Effector memory CD4-positive, alpha-beta T cell (primary cell): ENCODE measurements at places on chromosomes 6 and 20.

DNA sequence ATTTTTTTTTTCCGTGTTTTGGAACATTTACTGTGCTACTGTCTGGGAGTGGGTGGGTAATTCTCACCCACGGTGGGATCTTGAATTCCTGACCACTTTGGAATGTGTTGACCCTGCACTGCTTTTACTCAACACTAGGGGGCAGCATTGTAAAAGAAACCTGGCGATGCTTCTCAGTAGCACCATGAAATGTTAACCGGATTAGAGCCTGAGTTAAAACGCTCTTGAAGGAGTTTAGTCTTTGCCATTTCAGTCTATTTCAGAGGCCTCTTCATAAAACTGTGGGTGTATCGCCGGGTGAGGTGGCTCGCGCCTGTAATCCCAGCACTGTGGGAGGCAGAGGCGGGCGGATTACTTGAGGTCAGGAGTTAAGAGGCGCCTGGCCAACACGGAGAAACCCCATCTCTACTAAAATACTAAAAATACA, 114.4 kb upstream of the PRND start:
- H3K36me3 ChIP-seq = no peaks in the 10 kb centered on the region
- H3K4me3 ChIP-seq = no peak overlapping the region
- no peaks in the 10 kb centered on the region for H3K27me3 ChIP-seq
- peak; percentile 27 for DNase-seq

- H3K27me3 ChIP-seq = peaks cover 3% of the 10 kb centered on the region
- H3K4me1 ChIP-seq = no peaks in the 10 kb centered on the region
- no peak overlapping the region for H3K27ac ChIP-seq
- H3K4me3 ChIP-seq = no peak overlapping the region
- H3K36me3 ChIP-seq = no peaks in the 10 kb centered on the region
- no peak for DNase-seq
Measured at GRCh38 chr6:148192310-148192709, 150.3 kb upstream of the SASH1 start.

GRCh38 chr20:41293269-41294037, 24.1 kb downstream of the ZHX3 start:
- DNase-seq = no peak
- no peaks in the 10 kb centered on the region for H3K36me3 ChIP-seq
- H3K4me1 ChIP-seq = no peaks in the 10 kb centered on the region
- H3K4me3 ChIP-seq = no peak overlapping the region

GRCh38 chr20:62040933-62041332, 24.7 kb downstream of the TAF4 start:
- no peak overlapping the region for H3K27ac ChIP-seq
- no peak for DNase-seq
- no peaks in the 10 kb centered on the region for H3K27me3 ChIP-seq
- H3K36me3 ChIP-seq = no peaks in the 10 kb centered on the region
- no peaks in the 10 kb centered on the region for H3K4me1 ChIP-seq
- no peak overlapping the region for H3K4me3 ChIP-seq

- no peak overlapping the region for H3K27ac ChIP-seq
- H3K4me1 ChIP-seq = no peaks in the 10 kb centered on the region
- no peak for DNase-seq
- H3K36me3 ChIP-seq = no peaks in the 10 kb centered on the region
Measured at GRCh38 chr6:12178521-12178920, 111.6 kb upstream of the EDN1 start.

- H3K4me1 ChIP-seq = peaks cover 5% of the 10 kb centered on the region
- no peaks in the 10 kb centered on the region for H3K36me3 ChIP-seq
- no peak within 1 kb of the TSS for H3K4me3 ChIP-seq
- DNase-seq = no peak
- no peak within 1 kb of the TSS for H3K27ac ChIP-seq
Measured at GRCh38 chr20:23086056-23086566, at the start of gene CD93. TSS of gene CD93 (minus strand) at chr20:23086324. CDS start at chr20:23086192, 132 bp downstream.

DNA sequence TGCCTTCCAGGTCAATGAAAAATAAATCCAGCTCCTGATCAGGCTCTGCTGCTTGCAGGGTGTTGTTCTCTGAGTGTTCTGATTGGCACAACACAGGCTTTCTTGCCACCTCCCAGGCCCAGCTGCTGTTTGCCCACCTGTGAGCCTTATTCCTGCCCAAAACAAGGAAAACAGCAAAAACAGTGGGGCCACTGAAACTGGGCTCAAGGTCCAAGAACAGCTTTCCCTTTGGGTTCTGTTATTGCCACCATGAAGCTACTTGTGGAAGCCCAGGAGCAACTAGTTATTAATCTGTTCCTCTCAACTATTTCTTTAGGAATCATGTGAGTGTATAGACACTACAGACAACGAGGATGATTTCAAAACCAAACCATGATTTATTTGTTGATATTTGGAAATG, 159.1 kb downstream of the PLCB1 start:
- no peaks in the 10 kb centered on the region for H3K27me3 ChIP-seq
- no peak overlapping the region for H3K4me3 ChIP-seq
- no peaks in the 10 kb centered on the region for H3K4me1 ChIP-seq
- no peak overlapping the region for H3K27ac ChIP-seq
- no peaks in the 10 kb centered on the region for H3K36me3 ChIP-seq
- DNase-seq = no peak

GRCh38 chr6:108159981-108160380, 5.8 kb upstream of the NR2E1 start:
- H3K27ac ChIP-seq = no peak overlapping the region
- H3K27me3 ChIP-seq = peaks cover 53% of the 10 kb centered on the region
- H3K4me3 ChIP-seq = no peak overlapping the region
- H3K36me3 ChIP-seq = no peaks in the 10 kb centered on the region
- no peak for DNase-seq
- H3K4me1 ChIP-seq = peaks cover 12% of the 10 kb centered on the region

- H3K4me1 ChIP-seq = no peaks in the 10 kb centered on the region
- no peaks in the 10 kb centered on the region for H3K27me3 ChIP-seq
- H3K36me3 ChIP-seq = no peaks in the 10 kb centered on the region
- no peak for DNase-seq
- H3K4me3 ChIP-seq = no peak overlapping the region
Measured at GRCh38 chr20:46221256-46221833, 87.0 kb downstream of the CDH22 start.

DNA sequence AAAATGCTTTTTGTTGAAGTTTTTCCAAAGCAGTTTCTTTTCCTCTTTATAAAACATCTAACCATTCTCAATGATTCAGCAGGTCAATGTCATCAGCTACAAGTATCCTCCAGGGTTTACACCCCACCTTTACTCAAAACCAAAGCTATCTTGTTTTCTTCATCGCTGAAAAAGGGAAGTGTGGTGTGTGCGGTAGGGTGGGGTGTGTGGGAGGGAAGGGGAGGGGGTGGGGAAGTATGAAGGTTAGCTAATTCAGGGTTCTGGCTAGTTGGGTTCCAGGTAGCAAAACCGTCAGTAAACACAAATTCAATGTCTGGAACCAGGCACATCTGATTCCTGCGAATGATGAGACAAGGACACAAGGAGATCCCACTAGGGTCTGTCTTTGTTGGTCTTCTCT, 189.6 kb downstream of the GJA10 start:
- no peaks in the 10 kb centered on the region for H3K27me3 ChIP-seq
- no peak overlapping the region for H3K4me3 ChIP-seq
- no peak for DNase-seq
- H3K27ac ChIP-seq = peak overlapping the region; percentile 16

GRCh38 chr6:14995208-14995607, 250.7 kb upstream of the JARID2 start:
- no peak overlapping the region for H3K27ac ChIP-seq
- no peaks in the 10 kb centered on the region for H3K27me3 ChIP-seq
- H3K36me3 ChIP-seq = no peaks in the 10 kb centered on the region
- no peak overlapping the region for H3K4me3 ChIP-seq
- H3K4me1 ChIP-seq = no peaks in the 10 kb centered on the region

GRCh38 chr20:44585057-44585963, 2.9 kb downstream of the PKIG start:
- no peaks in the 10 kb centered on the region for H3K4me1 ChIP-seq
- no peaks in the 10 kb centered on the region for H3K36me3 ChIP-seq
- no peak for DNase-seq
- H3K27me3 ChIP-seq = no peaks in the 10 kb centered on the region
- H3K4me3 ChIP-seq = no peak overlapping the region

DNA sequence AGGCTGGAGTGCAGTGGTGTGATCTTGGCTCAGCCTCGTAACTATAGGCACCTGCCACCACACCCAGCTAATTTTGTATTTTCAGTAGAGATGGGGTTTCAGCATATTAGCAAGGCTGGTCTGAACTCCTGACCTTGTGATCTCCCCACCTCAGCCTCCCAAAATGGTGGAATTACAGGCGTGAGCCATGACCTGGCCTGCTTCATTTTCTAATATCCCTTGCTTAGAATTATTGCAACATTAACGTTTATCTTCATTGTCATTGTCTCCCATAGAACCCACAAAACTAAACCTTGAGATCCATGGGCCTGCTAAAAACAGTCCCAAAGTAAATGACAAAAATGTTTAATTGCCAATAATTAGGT, 6.1 kb downstream of the EEF1A1 start:
- no peaks in the 10 kb centered on the region for H3K27me3 ChIP-seq
- peak overlapping the region; percentile 28 for H3K27ac ChIP-seq
- no peak for DNase-seq
- no peak overlapping the region for H3K4me3 ChIP-seq

DNA sequence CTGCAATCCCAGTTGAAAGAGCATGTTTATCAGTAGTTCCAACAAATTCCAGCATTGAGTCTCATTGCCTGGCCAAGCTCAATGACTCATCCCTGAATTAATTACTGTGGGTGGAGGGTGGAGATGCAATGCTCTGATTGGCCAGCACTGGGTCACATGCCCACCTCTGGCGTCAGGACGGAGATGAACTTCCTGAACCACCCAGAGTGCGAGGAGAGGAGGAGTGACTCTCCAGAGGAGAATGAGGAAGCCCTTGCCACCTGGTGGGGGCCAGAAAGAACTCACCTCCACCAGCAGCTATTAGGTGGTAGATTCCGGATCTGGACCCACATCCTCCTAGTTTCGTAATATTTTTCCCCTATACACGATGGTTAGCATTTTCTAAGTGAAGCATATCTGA, 283.9 kb downstream of the TBC1D7 start:
- no peaks in the 10 kb centered on the region for H3K4me1 ChIP-seq
- no peak for DNase-seq
- H3K36me3 ChIP-seq = no peaks in the 10 kb centered on the region
- no peak overlapping the region for H3K4me3 ChIP-seq
- H3K27ac ChIP-seq = no peak overlapping the region
- H3K27me3 ChIP-seq = no peaks in the 10 kb centered on the region

- H3K27me3 ChIP-seq = no peaks in the 10 kb centered on the region
- DNase-seq = no peak
- no peaks in the 10 kb centered on the region for H3K36me3 ChIP-seq
- no peak overlapping the region for H3K4me3 ChIP-seq
- H3K27ac ChIP-seq = peak overlapping the region; percentile 43
Measured at GRCh38 chr6:137390334-137390733, 103.9 kb downstream of the OLIG3 start.

- no peak overlapping the region for H3K4me3 ChIP-seq
- H3K4me1 ChIP-seq = no peaks in the 10 kb centered on the region
- DNase-seq = no peak
- H3K36me3 ChIP-seq = no peaks in the 10 kb centered on the region
- no peak overlapping the region for H3K27ac ChIP-seq
Measured at GRCh38 chr6:21259660-21260059, 333.9 kb upstream of the SOX4 start.

- no peak overlapping the region for H3K27ac ChIP-seq
- peaks cover 5% of the 10 kb centered on the region for H3K4me1 ChIP-seq
- H3K36me3 ChIP-seq = no peaks in the 10 kb centered on the region
- DNase-seq = no peak
Measured at GRCh38 chr6:156832231-156832647, 55.1 kb downstream of the ARID1B start.

DNA sequence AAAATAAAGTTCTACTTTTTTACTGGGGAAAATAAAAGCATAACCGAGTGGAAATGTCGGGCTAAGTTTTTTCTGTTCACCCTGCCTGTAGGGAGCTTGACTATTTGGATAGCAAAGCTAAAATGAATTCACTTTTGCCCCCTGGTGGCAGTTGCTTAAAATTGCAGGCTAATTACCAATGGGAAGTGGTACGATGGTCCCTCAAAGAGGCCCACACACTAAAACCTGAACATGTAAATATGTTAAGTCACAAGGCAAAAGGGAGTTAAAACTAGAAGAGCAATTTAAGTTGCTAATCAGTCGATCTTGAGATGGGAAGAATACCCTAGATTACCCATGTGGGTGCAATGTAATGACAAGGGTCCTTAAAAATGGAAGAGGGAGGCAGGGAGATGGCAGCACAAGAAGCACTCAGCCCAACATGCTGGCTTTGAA, 916 bp upstream of the SUN5 start:
- no peak overlapping the region for H3K4me3 ChIP-seq
- no peaks in the 10 kb centered on the region for H3K27me3 ChIP-seq
- no peaks in the 10 kb centered on the region for H3K36me3 ChIP-seq
- H3K27ac ChIP-seq = no peak overlapping the region
- DNase-seq = no peak

- no peak overlapping the region for H3K27ac ChIP-seq
- H3K4me1 ChIP-seq = no peaks in the 10 kb centered on the region
- H3K36me3 ChIP-seq = peaks cover 4% of the 10 kb centered on the region
- H3K27me3 ChIP-seq = no peaks in the 10 kb centered on the region
Measured at GRCh38 chr6:38571721-38572120, 68.0 kb downstream of the BTBD9 start.

GRCh38 chr6:125491860-125492618, 190.3 kb upstream of the HDDC2 start:
- peaks cover 4% of the 10 kb centered on the region for H3K27me3 ChIP-seq
- H3K36me3 ChIP-seq = no peaks in the 10 kb centered on the region
- DNase-seq = no peak

DNA sequence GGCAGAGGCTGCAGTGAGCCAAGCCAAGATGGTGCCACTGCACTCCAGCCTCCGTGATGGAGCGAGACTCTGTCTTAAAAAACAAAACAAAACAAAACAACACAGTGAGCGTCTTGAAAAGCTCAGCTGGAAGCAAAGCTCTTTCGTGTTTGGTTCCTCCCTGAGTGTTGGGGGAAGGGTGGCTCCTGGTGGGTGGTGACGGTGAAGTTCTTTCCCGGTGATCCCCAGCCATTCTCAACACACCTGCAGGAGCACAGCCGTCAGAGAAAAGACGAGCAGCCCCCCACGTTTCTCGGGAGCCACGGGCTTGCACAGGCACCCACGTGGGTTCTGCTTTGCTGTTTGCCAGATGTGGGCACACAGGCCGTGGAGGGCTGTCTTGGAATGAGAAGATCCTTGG, 3.2 kb downstream of the BHLHE23 start:
- no peak overlapping the region for H3K4me3 ChIP-seq
- peaks cover 60% of the 10 kb centered on the region for H3K27me3 ChIP-seq
- no peaks in the 10 kb centered on the region for H3K36me3 ChIP-seq

- no peak for DNase-seq
- H3K4me1 ChIP-seq = no peaks in the 10 kb centered on the region
- H3K27me3 ChIP-seq = no peaks in the 10 kb centered on the region
- no peak overlapping the region for H3K27ac ChIP-seq
- H3K36me3 ChIP-seq = no peaks in the 10 kb centered on the region
- no peak overlapping the region for H3K4me3 ChIP-seq
Measured at GRCh38 chr6:74519163-74519562, 686.7 kb downstream of the COL12A1 start.

GRCh38 chr6:132530293-132530974, 7.6 kb upstream of the TAAR9 start:
- no peaks in the 10 kb centered on the region for H3K4me1 ChIP-seq
- no peak overlapping the region for H3K4me3 ChIP-seq
- DNase-seq = peak; percentile 37
- no peaks in the 10 kb centered on the region for H3K27me3 ChIP-seq
- H3K27ac ChIP-seq = no peak overlapping the region

GRCh38 chr6:40710626-40711330, 123.6 kb upstream of the LRFN2 start:
- no peaks in the 10 kb centered on the region for H3K4me1 ChIP-seq
- no peak for DNase-seq
- H3K4me3 ChIP-seq = no peak overlapping the region
- H3K36me3 ChIP-seq = no peaks in the 10 kb centered on the region

- H3K4me1 ChIP-seq = no peaks in the 10 kb centered on the region
- no peak overlapping the region for H3K4me3 ChIP-seq
- no peaks in the 10 kb centered on the region for H3K27me3 ChIP-seq
Measured at GRCh38 chr6:37381579-37381978, 27.8 kb downstream of the RNF8 start.
